ENCODE measurements at places on chromosomes 3 and 15.

DNA sequence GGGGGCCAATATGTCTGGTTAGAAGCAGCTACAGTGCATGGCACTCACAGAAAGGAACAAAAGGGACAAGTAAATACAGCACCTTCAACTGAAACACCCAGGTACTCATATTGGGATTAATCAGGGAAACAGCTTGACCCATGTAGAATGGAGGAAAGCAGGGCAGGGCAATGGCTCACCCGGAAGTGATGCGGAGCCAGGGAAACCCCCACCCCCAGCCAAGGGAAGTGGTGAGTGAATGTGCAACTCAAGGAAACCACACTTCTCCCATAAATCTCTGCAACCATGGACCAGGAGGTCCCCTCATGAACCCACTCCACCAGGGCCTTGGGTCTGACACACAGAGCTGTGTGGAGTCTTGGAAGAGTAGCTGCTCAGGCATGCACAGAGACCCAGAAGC, 117.1 kb downstream of the MTHFS start:
- no peak for DNase-seq

DNA sequence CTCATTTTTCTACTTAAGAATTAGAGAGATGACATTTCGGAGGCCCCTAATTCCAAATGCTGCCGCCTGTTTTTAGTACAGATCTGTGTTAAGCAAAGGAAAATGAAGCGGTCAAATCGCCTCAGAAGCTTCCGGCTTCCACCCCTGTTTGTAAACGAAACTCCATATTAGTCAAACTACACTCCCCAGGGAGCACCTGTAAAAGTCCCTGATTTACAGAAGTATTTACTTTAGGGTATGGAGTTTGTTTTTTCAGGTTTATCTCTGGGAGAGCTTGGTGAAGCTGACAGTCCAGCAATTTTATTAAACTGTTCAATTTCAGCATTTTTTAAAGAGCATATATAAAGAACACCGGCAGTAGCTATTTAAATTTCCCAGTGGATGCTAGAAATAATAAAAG, 319.8 kb downstream of the FHIT start:
- DNase-seq, result no peak

GRCh38 chr15:74270854-74271520, 34.9 kb downstream of the CCDC33 start:
- DNase-seq, result no peak

DNA sequence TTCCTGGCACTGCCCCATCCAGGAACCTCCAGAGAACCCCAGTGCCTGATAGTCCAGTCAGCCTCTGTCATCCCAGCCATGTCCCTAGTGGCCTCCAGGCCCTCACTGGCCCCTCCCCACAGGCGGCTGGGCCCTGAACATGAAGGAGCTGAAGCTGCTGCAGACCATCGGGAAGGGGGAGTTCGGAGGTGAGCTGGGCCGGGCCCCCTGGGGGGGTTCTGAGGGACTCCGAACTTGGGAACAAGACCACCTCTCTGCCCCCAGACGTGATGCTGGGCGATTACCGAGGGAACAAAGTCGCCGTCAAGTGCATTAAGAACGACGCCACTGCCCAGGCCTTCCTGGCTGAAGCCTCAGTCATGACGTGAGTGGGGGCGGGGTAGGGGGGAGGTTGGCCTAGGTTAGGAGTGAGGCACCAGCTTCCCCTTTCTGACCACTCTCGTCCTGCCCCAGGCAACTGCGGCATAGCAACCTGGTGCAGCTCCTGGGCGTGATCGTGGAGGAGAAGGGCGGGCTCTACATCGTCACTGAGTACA, 12.0 kb upstream of the LMAN1L start:
- DNase-seq, result no peak

- no peak for DNase-seq
Observed at GRCh38 chr3:64340641-64341101, 115.4 kb upstream of the PRICKLE2 start.

GRCh38 chr3:197809356-197810020, 18.4 kb downstream of the LRCH3 start:
- DNase-seq, result no peak

DNA sequence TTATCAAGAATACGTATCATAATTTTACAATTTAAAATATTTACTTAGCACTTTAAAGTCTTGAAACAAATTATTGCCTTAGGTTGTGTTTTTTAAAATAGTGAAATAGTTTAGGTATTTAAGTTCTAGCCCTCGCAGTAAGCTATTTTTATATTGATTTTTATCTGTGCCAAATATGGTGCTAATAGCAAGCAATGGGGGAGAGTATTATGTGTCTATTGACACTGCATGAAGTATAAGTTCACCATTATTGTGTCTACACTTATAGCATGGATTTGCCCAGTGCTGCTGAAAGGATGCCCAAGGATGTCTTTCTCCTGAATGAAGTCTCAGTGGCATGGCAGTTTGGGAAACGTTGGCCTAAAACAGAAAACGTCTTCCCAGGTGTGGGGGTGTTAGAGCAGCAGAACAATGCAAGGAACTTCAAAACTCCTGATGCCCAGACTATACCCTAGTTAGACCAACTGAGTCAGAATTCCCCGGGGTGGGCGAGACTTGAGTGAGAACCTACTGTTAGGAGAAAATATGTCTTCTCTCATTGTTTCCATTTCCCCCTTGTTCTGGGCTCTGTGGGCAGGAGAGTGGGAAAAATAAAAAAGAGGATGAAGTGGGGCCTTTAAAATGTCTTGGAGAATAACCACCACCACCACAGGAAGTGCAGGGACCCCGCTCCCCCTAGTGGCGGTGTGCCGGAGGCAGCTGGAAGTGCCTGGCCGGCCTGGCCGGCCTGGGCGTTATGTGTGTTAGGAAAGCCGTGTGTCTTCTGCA, 104.2 kb upstream of the SLC7A14 start:
- DNase-seq, result peak; percentile 6

GRCh38 chr3:73080216-73080966, 18.9 kb downstream of the EBLN2 start:
- no peak for DNase-seq

DNA sequence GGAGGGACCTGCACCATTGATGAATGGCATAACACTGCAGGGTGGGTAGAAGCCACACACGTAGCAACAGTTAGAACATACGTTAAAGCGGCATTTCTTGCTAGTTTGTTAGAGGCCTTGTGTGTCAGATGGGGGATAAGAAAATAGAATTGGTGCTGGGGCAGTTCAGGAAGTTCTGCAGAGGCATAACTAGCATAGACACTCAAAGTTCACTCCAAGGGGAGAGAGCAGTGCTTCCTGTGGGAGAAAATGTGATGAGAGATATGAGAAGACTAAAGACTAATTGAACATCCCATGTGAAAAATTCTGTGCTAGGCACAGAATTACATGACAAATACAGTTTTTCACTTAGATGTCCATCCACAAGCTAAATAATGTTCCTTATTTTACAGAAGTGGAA, 327.1 kb downstream of the ZNF621 start:
- DNase-seq, result no peak

- no peak for DNase-seq
Observed at GRCh38 chr3:178370387-178370786, 165.8 kb upstream of the KCNMB2 start.

DNA sequence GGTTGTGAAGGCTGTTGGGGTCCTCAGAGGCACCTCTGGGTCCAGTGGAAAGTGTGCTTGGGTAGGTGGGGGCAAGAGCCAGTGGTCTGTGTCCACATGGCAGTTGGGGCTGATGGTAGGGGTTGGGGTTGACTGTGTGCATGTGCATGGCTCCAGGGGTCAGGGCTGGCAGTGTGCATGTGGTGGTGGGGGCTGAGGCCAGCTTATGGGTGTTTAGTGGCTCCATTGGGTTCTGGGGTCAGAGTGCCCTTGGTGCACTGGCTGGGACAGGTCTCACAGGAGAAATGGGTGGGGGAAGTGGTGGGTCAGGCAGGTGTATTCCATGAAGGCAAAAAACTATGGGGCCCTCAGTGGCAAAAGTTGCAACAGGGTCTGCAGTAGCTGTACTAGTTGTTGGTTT, 97.9 kb downstream of the EDEM1 start:
- no peak for DNase-seq

DNA sequence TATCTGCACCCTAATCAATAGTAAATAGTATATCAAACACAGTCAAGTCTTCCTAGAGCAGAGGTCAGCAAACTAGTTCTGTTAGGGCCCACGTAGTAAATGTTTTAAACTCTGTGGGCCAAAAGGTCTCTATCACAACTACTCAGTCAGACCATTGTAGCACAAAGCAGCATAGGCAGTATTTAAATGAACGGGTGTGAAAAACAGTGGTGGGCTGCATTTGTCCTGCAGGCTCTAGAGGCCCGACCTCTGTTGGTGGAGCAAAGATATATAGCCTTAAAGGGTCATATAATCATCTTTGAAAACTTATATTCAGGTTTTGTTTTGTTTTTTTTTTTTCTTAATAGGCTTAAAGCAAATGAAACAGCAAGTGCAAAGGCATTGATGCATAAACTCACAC, 326.4 kb upstream of the TRIM42 start:
- DNase-seq, result no peak

DNA sequence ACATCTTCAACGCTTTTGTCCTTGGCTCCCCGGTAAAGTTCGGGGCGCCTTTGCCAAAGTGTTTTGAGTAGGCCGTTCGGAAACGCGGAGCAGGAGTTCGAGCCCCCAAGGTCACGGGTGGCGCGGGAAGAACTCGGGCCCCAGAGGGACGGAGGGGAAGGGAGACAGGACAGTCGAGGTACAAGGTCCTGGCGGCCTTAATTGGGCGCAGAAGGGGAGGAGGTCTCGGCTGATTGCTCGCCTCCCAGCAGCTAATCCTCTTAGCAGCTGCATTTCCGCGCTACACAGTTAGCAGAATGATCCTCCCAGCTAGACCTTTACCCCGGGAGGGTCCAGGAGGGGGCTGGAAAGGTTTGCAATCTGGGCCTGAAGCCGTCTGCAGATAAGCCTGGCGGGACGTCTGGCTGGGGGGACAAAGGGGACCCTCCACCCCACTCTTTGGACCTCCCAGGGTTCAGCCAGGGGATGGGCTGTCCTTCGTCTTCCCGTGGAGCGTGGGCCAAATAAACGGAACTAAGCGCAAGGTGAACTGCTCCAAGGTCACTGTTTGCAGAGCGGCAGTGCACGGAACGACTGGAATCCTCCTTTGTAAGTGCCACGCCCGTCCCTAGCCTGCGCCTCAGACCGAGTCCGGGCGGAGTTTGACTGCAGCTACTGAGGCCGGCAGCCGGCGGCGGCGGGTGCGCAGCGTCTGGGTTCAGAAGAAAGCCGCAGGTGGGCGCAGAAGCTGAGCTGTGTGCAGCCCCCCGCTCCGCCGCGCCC, 7.2 kb downstream of the EOMES start:
- DNase-seq, result no peak

- no peak for DNase-seq
Observed at GRCh38 chr3:72274493-72275330, 489.8 kb upstream of the PROK2 start.

DNA sequence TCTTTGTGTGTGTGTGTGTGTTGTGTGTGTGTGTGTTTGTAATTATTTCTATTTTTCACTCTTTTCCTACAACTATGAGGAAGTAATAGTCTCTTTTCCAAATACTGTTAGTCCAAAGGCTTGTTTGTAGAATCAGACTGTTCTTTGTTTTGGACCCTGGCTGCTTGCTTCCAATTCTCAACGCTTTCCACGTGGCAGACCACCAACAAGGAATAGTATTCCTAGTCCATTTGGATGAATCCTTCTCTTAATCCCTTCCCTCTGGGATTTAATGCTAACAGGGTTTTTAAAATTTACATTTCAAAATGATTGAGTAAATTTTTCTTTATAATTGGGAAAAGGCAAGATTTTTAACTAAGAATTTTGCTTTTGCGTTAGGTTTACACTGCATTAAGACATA, 62.7 kb downstream of the ADAMTSL3 start:
- no peak for DNase-seq

DNA sequence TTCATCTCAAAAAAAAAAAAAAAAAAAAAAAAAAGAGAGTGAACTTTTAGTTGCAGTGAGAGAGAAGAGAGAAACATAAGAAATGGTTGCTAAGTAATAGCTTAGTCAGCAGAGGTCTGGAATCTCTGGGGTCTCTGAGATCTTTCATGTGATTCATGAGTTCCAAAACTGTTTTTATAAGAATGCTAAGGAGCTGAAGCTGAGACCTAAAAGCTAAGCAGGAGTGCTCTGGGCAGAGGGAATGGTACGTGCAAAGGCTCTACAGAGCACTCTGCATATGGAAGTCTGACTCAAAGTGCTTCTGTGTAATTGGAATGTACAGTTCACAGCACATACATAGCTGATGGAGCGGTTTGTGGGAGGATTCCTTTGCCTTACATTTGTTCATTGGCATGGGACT, 66.3 kb upstream of the LRIG1 start:
- DNase-seq, result no peak

DNA sequence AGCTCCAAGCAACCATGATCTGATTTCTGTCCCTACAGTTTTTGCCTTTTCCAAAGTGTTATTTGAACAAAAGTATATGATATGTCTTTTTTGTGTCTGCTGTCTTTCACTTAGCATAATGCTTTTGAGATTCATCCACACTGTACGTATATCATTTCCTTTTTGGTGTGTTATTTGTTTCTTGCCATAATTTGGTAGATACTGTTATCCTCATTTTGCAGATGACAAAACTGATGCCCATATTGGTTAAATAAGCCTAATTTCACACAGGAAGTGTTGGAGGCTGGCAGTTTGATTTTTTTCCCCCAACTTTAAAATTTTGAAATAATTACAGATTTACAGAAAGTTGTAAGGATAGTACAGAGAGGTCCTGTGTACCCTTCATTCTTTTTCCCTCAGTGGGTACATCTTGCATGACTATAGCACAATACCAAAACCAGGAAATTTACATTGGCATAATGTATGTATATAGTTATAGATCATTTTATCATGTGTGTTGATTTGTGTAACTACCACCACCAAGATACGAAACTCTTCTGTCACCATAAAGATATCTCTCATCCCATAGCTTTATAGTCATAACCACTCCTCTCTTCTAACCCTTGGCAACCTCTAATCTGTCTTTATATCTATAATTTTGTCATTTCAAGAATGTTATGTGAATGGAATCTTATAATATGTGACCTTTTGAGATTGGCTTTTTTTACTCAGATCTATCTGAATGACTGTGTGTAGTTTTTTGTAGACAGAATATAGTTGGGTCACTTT, 55.6 kb downstream of the RASA2 start:
- no peak for DNase-seq

GRCh38 chr3:48567090-48567489, 3.5 kb upstream of the UCN2 start:
- DNase-seq, result no peak

GRCh38 chr3:58963928-58964503, 85.8 kb downstream of the CFAP20DC start:
- DNase-seq, result no peak
